ENCODE measurements at places on chromosomes 2 and 18.
A peak's percentile ranks its signal among the peaks of the same experiment; 100 is the strongest.

DNA sequence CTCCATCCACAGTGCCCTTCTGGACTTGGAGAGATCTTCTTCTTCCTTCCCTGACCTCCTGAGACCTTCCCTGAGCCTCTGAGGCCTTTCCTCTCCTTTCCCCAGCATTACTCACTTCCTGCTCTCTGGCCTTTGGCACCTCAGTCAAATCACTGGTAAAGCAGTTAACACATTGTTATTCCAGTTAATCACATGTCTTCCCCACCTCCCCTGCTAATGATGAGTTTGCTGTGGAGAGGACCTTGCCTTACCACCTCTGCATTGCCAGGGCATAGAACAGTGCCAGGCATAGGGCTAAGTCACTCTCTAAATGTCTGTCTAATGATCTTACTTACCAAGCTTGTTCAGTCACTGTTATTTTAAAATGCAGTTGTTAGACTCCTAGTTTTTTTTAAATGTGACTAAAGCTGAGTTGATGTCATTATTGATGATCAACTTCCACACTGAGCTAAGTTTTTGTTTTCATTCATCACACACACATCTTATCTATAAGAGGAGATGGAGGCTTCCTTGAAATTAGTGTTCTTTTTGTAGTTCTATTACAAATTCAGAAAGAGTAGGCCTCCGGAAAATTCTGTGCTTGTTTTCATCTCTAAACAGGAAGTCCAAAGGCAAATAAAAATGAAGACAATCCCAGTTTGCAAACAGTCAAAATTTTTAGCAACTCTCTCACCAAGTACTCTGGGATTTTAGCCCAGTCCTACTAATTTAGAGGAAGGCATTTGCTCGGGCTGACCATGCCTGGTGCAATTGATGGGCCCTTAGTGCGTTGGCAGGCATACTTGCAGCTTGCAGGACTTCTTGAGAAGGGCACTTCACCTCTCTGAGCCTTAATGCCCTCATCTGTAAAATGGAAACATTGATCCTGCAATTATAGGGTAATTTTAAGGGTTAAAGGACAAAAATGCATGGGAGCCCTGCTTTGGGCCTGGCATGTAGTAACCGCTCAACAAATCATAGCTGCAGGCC is 113.7 kb upstream of the SPRED2 start:
- peak; percentile 10 for DNase-seq

DNA sequence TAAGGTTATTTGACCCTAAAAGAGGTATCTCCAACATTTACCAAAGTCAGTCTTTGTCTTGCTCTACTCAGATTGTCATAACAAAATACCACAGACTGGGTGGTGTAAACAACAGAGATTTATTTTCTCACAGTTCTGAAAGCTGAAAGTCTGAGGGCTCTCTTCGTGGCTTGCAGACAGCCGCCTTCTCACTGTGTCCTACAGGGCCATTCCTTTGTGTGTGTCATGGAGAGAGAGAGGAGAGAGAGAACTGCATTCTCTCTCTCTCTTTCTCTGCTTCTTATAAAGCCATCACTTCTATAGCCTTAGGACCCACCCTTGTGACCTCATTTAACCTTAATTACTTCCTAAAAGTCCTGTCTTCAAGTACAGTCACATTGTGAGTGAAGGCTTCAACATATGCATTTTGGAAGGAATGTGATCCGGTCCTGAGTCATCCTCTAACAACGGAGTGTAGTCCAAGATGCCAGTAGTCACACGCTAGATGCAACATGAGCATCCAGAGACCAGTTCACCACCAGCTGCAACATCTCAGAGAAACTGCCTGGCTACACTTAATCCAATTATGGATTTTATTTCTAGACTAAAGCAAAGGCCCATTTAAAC is 130.2 kb downstream of the CD226 start:
- DNase-seq, result peak; percentile 98

GRCh38 chr2:95296011-95296410 is 1.1 kb upstream of the KCNIP3 start:
- DNase-seq, result no peak

GRCh38 chr2:111169924-111170323 is 49.2 kb downstream of the BCL2L11 start:
- no peak for DNase-seq

GRCh38 chr2:187527262-187527661 is 27.0 kb downstream of the TFPI start:
- peak; percentile 83 for DNase-seq

GRCh38 chr2:136054856-136055255 is 63.1 kb downstream of the CXCR4 start:
- no peak for DNase-seq

GRCh38 chr18:8763611-8764010 is 58.3 kb downstream of the MTCL1 start:
- no peak for DNase-seq

DNA sequence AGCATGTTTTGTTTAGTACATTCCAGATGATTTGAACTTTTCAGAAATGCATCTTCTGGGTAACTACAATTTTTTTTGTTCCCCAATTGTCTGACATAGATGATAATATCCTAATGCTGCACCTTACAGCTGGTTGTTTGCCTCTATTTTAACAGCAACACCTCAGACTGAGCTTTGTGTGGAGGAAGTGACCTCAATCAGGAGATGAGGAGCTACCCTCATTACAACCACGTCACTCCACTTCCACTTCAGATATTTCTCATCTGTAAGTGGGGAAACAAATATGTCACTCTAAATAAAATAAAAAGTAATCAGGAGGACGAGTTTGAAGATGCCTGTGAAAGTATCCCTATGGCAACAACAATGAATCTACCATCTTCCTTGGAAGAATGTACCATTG is 12.1 kb upstream of the SRSF7 start:
- DNase-seq, result no peak

Measured in IMR-90 (cell line).